Spinal cord (tissue), 10 donors: ENCODE measurements at places on chromosomes 12 and 14. TPM values are rescaled to one million over a fixed set of nuclear protein-coding genes. Genes with fewer than 3 reads are reported as not detected.

APOLD1 gene
- 76.2 TPM for total RNA-seq

SIX1 gene
- total RNA-seq = 24.1 TPM

DNA sequence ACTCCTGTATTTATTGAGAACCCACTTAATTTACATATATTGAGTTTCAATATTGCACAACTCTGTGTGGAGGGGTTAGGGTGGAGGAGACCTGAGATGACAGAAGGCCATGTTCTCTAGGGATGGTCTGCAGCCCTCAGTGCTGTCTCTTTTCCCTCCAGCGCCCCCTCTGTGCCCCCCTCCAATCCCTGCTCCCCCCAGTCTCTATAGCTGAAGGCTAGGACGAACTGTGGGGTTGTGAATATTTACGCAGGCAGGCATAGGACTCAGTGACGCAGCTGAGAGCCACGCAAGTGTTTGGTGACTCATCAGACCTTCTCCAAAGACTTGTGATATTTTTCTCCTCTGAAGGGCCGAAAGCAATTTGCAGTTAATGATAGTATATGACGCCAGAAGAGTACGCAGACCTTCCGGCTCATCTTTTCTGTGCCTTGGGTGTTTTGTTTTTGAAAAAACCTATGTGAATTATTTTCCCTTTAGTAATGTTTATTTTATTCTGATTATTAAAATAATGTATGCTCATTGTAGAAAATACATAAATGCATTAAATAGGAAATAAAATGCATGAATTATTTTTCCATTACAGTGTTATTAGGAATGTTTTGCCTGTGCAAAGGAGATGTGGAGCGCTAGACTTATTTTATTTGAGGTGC is 85.3 kb downstream of the SLC25A47 start:
- peaks cover 6% of the 10 kb centered on the region for H3K36me3 ChIP-seq
- no peak overlapping the region for H3K27ac ChIP-seq
- H3K4me3 ChIP-seq = no peak overlapping the region
- peak; percentile 64 for DNase-seq
- no peaks in the 10 kb centered on the region for H3K27me3 ChIP-seq
- H3K4me1 ChIP-seq = peaks cover 31% of the 10 kb centered on the region

DNA sequence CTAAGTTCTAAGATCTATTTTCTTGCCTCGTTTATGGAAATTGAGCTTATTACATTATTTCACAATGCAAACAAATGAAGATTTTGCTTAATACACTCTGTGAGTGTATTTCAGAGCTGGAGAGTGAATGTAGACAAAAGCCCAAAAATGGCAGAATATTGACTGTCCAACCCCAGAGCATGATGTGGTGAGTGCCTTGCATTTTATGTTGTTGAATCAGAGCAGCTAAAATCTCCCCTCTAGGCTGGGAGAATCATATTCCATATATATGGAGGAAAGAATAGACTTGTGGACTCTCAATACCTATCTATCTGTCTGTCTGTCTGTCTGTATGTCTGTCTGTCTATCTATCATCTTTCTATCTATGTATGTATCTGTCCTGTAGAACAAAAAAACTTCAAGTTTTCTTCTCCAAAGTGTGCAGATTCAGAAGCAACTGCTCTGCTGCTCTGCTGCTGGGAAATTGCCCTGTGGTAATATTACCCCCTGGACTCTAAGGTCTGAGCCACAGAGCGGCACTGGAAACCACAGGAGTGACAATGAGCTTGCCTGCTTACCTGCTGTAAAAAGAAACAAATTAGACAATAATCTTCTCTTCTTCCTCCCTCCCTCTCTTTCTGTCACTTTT is 209.4 kb upstream of the PRICKLE1 start:
- no peak overlapping the region for H3K27ac ChIP-seq
- H3K4me1 ChIP-seq = no peaks in the 10 kb centered on the region
- H3K27me3 ChIP-seq = no peaks in the 10 kb centered on the region
- H3K36me3 ChIP-seq = no peaks in the 10 kb centered on the region
- H3K4me3 ChIP-seq = no peak overlapping the region

DNA sequence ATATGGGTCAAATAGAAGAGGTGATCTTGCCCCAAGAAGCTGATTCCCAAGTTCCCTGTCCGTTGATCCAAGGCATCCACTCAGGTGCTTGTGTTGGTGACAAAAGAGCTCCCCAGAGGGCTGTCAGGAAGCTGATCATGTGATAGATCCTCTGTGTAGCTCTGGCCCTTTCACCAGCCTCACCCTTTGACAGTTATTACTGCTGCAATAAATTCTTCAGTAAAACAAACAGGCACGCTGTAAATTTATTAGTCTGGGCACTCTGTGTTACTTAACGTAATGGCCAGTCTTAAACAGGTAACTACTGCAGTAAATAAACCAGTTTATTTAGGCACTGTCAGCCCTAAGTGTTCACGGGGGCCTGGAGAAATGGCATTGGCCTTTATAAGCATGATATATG is 473.9 kb downstream of the BCL11B start:
- no peaks in the 10 kb centered on the region for H3K4me1 ChIP-seq
- H3K27ac ChIP-seq = no peak overlapping the region
- no peaks in the 10 kb centered on the region for H3K36me3 ChIP-seq
- H3K4me3 ChIP-seq = no peak overlapping the region
- no peaks in the 10 kb centered on the region for H3K27me3 ChIP-seq

DNA sequence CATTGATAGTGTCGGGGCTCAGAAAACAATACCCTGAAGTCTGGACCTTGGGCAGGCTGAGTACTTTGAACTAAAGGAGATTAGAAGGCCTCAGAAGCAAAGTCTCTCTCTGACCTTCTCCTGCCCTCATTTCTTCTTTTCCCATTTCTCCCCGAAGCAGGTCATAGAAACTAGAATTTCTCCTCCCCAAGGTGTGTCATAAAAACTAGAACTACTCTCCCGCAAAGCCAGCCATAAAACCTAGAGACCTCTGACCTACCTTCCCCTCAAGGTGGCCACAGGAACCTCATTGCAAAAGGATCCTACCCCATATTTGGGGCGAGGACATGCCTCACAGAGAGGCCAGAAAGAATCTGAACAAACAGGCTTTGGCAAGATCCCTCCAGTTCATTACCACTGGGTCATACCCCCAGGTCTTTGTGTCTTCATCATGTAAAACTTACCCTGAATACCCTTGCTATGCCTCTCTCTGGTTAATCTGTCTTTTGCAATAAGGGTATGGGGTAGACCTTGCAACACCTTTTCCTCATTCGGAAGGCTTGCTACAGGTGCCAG is 64.7 kb upstream of the ZFP36L1 start:
- H3K27ac ChIP-seq = no peak overlapping the region
- no peak for DNase-seq
- H3K27me3 ChIP-seq = no peaks in the 10 kb centered on the region
- no peaks in the 10 kb centered on the region for H3K4me1 ChIP-seq
- H3K4me3 ChIP-seq = no peak overlapping the region
- no peaks in the 10 kb centered on the region for H3K36me3 ChIP-seq
